GM23338 (cell line): ENCODE measurements at places on chromosomes 7 and 10.

GRCh38 chr7:100132126-100132525 lies 5.4 kb downstream of the MBLAC1 start:
- DNase-seq: no peak

- no peak for DNase-seq
Observed at GRCh38 chr7:7792056-7792455, 73.6 kb upstream of the RPA3 start.

- peak; percentile 79 for DNase-seq
Observed at GRCh38 chr10:43221419-43222209, 45.3 kb downstream of the RASGEF1A start.

DNA sequence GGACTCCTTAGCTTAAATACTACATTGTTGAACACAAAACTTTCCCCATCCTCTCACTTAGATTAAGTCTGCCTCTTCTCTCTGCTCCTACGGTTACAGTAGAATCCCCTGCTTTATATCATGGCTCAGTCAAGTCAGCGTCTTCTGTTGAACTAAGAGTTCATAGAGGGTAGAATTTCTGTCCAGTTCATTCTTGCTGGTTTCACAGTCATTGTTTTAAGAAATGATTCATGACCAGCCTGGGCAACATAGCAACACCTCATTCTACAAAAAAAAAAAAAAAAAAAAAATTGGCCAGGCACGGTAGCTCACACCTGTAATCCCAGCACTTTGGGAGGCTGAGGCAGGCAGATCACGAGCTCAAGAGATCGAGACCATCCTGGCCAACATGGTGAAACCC lies 3.7 kb upstream of the ZFYVE27 start:
- DNase-seq: no peak

- DNase-seq: no peak
Observed at GRCh38 chr7:94429153-94429552, 34.5 kb downstream of the COL1A2 start.

- no peak for DNase-seq
Observed at GRCh38 chr10:69047111-69047832, 40.6 kb upstream of the SRGN start.

GRCh38 chr10:113000876-113001598 lies 51.0 kb downstream of the TCF7L2 start:
- peak; percentile 72 for DNase-seq

- no peak for DNase-seq
Observed at GRCh38 chr7:106570948-106571418, 90.0 kb downstream of the CCDC71L start.

GRCh38 chr7:142812437-142813215 lies 41.9 kb downstream of the PRSS2 start:
- no peak for DNase-seq

GRCh38 chr10:99370993-99371392 lies 41.8 kb downstream of the CNNM1 start:
- DNase-seq: peak; percentile 32

- peak; percentile 42 for DNase-seq
Observed at GRCh38 chr7:55109404-55110167, 90.8 kb downstream of the EGFR start.

GRCh38 chr10:70374775-70375614 lies 7.4 kb downstream of the LRRC20 start:
- DNase-seq: no peak

DNA sequence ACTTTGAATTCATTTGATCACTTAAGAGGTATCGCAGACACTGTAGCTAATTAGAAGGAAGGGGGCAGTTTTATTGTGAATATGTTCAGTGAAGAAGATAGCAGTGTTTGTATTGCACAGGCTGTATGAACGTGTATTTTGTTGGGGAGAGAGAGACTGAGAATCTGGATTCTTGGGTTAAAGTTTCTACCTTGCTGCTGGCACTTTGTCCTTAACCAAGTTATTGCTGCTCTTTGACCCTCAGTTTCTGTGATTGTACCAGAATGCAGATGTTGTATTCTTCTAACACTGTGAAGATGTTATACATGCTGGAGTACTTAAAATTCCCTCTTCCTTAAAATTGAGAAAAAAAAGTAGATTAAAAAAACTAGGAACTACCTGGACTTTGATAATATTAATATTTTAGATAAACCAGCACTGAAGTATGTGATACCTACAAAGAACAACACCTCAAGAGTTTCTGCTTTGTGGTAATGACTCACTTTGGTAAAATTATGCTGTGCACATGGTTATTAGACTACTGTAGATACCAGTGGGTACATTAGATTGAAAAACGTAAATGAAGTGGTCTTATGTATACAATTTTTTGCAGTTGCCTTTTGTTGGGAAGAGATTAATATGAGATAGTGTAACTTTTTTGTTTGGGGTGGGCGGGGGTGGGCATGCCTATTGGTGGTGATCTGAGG lies 321.3 kb downstream of the AUTS2 start:
- no peak for DNase-seq

GRCh38 chr10:1544929-1545328 lies 192.4 kb downstream of the ADARB2 start:
- DNase-seq: no peak

DNA sequence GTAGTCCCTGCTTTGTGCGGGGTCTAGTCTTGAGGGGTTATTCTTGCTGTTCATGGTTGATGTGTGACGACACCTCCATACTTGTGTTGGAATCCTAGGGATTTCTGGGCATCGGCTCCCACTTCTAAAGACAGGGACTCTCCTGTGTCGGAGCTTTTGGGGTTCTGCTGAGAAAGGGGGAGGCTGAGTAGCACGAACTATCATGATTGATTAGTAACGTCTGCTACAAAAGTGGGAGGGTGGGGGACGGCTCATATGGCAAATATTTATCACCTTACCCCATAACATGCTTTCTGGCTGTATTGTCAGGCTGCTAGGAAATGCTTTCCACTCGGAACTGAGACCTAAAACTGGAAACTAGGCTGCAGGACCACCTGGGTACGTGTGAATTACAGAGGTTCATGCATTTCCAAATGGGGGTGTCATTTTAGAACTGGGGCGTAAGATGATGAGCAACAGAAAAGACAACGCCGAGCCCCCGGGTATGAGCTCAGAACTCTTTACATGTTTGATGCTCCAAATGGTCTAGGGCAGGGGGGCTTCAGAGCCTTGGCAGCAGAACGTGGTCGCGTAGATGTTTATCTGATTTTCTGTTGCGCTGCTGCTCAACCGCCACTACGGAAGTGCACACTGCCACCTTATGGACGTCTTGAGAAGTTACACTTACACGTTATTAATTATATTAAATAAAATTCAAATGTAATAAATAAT lies 15.1 kb upstream of the NME8 start:
- peak; percentile 79 for DNase-seq

- peak; percentile 78 for DNase-seq
Observed at GRCh38 chr7:101138213-101138870, 11.4 kb downstream of the SERPINE1 start.

DNA sequence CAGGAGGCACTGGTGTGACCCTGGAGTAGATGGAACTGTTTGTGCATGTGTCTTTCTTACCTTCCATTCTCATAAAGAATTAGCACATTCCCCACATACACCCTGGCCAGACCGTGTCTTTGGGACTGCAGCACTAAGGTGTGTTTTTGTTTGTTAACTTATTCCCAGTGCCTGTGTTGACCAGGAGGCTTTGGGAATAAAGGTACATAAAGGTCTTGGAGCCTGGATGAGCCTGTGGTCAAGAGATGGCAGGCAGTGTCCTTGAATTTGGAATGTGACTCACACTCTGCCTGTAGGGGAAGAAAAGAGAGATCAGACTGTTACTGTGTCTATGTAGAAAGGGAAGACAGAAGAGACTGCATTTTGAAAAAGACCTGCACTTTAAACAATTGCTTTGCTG lies 137.6 kb downstream of the LYZL1 start:
- DNase-seq: no peak

GRCh38 chr7:6505685-6506559 lies 45.3 kb downstream of the GRID2IP start:
- DNase-seq: no peak

- no peak for DNase-seq
Observed at GRCh38 chr10:88616250-88616977, 29.9 kb downstream of the LIPJ start.

DNA sequence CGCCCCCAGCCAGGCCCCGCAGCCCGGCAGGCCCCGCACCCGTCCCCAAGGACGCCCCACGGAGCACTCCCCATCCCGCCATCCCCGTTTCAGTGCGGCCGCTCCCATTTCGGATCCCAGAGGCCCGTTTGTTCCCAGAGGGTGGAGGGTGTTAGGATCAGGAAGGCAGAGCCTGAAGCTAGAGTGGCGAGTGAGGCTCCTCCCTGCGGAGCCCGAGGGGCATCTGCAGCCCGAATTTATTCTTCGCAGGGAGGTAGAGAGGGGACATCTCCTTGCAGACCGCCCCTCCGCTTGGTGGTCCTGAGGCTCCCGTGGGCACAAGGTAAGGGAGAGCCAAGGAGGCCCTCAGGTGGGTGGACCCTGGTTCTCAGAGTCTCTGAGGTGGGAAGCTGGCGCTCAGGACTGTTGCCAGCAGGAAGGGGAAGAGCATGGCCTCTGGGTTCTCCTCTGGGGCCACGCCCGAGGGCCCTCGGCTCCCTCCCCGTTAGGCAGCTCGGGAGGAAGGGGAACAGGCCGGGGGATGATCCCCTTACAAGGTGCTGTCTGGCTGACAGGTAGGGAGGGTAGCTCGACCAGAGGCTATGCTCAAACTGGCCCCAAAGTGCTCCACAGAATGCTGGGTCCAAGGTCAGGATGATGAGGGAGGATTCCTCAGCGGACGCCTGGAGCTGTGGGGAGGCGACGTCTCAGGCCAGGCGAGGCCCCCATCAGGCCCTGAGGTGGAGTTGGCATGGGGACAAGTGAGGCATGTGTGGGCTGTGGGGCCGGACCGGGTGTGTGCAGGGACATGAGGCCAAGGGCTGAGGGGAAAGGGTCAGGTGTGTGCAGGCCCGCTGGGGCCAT lies 17.4 kb downstream of the POLL start:
- peak; percentile 27 for DNase-seq
